GM03348 (cell line): ENCODE measurements at places on chromosomes 4 and X.

GRCh38 chr4:24729119-24729730 lies 66.1 kb upstream of the SOD3 start:
- DNase-seq, result no peak

DNA sequence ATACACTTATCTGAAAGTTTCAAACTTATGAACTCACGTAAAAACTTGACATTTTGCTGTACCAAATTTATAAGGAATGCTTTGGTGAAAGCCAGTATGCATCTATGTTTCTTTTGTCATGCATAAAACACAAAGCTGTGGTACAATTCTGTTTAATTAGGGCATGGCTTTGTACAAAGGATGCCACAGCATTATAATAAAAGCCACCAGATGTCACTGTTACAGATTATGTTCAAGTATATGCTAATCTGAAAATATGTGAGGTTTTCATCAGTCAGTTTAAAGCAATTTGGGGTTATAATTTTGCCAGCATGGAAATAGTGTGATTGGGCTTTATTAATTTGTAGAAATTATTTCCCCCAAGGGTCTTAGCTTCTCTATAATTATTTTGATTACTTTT lies 69.0 kb downstream of the ATOH1 start:
- no peak for DNase-seq

DNA sequence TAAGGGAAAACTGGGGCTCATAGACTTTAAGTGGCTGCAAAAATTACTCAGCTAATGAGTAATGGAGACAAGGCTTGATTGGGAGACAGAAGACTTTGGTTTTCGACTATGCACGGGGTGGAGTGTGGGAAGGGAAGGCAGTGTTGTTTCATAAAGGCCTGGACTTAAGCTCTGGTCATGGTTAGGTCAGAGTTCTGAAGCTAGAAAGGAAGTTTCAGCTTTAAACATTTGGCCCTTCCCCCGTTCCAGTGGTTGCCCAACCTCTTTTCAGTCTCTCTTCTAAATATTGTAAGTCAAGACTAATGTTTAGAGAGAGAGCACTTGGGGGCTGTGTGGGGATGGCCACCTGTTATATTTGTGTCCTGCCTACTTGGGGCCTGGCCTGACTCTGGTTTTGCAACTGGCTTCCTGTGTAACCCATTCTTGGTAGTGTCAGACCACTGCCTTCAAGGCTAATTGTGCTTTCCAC lies 21.0 kb downstream of the MSN start:
- no peak for DNase-seq

- no peak for DNase-seq
Observed at GRCh38 chrX:52262195-52262546, 77.5 kb downstream of the MAGED4 start.

GRCh38 chrX:1167466-1167865 lies 45.0 kb downstream of the CRLF2 start:
- DNase-seq, result no peak

DNA sequence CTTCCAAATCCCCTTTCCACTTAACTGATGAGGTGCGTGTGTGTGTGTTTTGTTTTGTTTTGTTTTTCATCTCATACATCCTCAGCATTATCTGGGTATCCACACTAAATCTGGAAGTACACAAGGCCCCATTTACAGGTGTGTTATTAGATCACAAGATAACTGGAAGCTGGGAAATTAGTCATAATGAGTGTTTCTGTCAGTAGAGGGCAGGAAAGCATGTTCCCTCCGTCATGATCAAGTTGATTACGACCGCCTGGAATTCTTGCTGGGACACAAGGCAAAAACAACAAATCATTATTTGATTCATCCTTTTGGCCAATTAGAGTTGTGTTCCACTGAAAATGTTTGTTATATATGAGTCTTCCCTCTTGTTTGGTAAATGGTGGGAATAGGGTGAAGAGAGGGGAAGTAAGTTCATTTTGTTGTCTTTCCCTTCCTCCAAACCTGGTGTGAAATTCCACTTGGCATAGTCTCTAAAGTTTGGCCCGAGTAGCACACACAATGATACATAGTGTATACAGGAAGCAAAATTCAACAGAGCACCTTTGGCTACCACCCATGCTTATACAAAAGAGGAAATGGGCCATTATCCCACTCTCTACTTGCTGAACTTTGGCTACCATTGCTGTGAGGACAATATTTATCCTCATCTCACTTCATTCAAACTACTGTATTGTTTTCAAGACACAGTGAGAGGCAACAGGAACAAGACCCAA lies 33.3 kb upstream of the TLL1 start:
- DNase-seq, result no peak

GRCh38 chr4:61824454-61824853 lies 624.3 kb downstream of the ADGRL3 start:
- DNase-seq, result no peak

DNA sequence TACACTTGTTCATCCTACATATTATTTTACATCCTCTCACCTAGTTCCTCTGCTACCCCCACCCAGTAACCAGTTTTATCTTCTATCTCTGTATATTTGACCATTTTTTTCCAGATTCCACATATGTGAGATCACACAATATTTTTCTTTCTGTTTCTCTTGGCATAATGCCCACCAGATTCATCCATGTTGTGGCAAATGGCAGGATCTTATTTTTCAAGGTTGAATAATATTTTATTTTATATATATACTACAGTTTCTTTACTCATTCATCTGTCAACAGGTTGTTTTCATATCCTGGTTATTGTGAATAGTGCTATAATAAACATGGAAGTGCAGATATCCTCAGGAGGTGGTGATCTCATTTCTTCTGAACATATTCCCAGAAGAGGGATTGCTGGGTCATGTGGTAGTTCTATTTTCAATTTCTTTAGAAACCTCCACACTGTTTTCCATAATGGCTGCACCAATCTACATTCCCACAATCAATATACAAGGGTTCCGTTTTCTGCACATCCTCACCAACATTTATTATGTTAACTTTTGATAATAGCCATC lies 48.2 kb downstream of the THAP9 start:
- no peak for DNase-seq

- no peak for DNase-seq
Observed at GRCh38 chr4:173367285-173367684, 3.5 kb upstream of the SAP30 start.

DNA sequence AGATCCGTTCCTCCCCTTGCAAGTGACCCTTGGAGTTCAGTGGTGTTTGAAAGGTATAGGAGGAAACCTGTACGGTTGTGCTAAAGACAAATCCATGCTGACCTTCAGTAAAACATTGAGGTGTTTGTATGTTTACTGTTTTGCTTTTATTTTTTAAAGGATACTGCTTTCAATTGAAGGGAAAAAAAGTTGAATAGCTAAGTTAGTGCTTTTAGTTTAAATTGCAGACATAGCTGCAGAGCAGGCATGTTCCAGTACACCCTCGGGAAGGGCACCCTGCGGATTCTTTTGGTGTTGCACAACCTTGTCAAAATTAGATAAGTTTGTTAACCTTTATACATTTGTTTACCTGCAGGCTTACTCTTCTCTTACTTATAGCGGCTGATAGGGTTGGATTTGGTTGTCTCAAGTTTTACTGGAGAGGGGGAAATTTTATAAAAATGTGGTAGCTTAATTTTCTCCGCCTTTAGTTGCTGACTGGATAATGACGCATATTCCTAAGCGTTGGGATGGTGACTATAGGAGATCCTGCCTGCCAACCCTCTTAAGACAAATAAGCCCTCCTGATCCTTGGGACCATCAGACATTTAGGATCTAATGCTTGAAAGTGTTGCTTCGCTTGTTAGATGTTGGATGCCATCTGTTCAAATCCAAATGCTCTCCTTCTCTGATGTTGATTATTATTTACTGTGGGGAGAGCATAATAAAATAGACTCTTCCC lies 2.0 kb downstream of the RAPGEF2 start:
- DNase-seq, result peak; percentile 29

GRCh38 chr4:656436-657337 lies 17.4 kb downstream of the ATP5ME start:
- DNase-seq, result no peak

GRCh38 chr4:39841894-39842293 lies 135.8 kb downstream of the PDS5A start:
- no peak for DNase-seq

GRCh38 chr4:175986-176385 lies 51.7 kb downstream of the ZNF718 start:
- DNase-seq, result no peak

DNA sequence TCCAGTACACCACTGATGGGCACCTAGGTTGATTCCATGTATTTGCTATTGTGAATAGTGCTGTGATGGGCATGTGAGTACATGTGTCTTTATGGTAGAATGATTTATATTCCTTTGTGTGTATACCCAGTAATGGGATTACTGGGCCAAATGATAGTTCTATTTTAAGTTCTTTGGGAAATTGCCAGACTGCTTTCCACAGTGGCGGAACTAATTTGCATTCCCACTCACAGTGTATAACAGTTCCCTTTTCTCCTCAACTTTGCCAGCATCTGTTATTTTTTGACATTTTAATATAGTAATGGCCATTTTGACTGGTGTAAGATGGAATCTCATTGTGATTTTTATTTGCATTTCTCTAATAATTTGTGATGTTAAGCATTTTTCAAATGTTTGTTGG lies 25.9 kb downstream of the CC2D2A start:
- DNase-seq, result no peak

DNA sequence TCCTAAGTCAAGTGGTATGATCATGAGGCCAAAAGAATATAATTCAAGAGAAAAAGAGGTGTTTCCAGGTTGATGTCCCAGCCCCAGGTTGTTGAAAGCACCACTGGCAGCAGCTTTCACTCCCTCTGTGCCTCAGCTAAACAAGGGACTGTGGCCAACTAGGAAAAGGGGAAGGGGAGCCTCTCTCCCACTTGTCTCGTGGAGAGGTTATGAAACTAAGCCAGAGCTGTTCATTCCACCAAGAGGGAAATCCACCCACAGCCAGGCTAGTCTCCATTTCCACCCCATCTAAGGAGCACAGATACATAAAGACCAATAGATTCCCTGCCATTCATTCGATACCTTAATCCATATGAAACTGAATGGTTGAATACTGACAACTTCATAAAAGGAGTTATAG lies 8.1 kb downstream of the ANXA5 start:
- DNase-seq, result no peak

DNA sequence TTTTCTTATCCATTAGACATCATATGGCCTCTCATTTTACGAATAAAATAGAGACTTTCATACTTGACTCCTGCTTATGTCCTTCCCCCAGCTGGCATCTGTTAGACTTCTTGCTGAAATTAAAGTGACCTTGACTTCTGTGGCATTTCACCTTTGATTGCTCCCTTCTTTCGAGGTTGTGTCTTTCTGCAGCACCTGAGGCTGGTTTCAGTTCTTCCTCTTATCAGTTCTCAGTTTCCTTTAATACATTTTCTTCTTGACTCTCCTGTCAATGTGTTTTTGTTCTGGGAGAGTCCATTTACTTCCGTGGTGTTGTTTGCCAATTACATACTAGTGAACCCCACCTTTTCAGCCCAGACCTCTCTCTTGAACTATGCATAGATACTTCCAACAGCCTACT lies 81.6 kb downstream of the RBPJ start:
- DNase-seq, result no peak

DNA sequence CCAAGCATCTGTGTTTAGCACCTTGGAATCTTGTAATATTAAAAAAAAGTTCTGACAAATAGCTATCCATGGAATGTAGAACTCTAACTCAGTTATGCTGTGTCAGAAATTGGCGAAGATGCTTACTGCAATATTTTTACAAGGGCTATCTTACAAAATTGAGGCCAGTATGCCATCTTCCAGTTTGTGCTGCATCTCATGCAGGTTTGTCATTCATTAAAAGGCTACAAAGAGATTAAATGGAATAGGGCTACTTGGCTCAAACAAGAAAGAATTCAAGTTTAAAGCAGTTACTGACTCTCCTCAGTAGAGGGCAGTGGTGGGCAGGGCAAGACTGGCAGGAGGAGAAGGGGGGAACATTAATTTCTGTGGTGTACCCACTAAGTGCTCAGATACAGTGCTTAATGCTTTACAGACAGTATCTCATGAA lies 66.5 kb downstream of the SHROOM4 start:
- peak; percentile 42 for DNase-seq

GRCh38 chr4:89009115-89009514 lies 47.9 kb downstream of the FAM13A start:
- DNase-seq, result no peak

DNA sequence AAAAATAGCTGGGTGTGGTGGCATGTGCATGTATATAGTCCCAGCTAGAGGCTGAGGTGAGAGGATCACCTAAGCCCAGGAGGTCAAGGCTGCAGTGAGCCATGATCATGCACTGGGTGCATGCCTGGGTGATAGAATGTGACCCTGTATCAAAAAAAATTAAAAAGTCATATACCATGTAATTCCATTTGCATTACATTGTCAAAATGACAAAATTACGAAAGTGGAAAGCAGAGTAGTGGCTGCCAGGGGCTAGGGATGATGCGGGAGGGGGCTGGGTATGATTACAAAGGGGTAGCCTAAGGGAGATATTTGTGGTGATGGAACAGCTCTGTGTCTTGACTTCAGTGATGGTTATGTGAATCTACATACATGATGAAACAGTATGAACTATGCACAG lies 97.8 kb downstream of the KDR start:
- no peak for DNase-seq

GRCh38 chr4:142719854-142720541 lies 126.1 kb downstream of the INPP4B start:
- peak; percentile 50 for DNase-seq

DNA sequence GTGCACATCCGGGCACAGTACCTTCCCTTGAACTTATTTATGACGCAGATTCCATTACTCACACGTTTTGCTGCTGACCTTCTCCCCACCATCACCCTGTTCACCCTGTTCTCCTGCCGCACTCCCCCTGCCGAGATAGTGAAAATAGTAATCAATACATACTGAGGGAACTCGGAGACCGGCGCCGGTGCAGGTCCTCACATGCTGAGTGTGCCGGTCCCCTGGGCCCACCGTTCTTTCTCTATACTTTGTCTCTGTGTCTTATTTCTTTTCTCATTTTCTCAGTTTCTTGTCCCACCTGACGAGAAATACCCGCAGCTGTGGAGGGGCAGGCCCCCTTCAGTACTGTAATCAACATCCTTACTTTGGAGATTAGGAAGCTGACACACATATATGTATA lies 1337.1 kb upstream of the PABPC4L start:
- DNase-seq, result no peak

- no peak for DNase-seq
Observed at GRCh38 chr4:156961196-156962057, 10.2 kb downstream of the PDGFC start.

DNA sequence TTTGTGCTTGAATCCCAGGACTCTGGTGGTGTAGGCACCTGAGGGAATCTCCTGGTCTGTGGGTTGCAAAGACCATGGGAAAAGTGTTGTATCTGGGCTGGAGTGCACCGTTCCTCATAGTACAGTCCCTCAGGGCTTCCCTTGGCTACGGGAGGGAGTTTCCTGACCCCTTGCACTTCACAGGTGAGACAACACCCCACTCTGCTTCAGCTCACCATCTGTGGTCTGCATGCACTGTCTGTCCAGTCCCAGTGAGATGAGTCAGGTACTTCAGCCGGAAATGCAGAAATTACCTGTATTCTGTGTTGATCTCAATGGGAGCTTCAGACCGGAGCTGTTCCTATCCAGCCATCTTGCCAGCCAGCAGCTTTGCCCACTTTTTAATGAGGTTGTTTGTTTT lies 353.0 kb upstream of the IRS4 start:
- DNase-seq, result no peak
